ENCODE measurements at places on chromosomes 3 and 15.

- no peak for DNase-seq
These were observed 121.3 kb upstream of the ADAMTS9 start for GRCh38 chr3:64809086-64809485.

DNA sequence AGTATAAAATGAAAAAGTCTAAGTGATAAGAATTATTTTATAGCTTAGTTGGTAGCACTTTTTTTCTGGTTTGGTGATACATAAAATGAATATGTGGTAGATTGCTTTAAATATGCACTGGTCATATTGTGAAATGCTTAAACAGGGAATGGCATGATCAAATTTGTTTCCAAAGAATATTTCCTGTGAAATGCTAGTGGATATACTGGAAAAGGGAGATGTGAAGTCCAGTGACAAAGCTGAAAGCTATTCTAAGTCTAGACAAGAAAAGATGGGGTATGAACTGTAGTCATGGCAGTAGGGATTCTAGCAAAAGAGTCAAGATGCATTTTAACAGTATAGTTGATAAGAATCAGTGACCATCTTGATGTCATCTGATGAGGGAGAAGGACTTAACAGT lies 98.9 kb upstream of the MME start:
- no peak for DNase-seq

DNA sequence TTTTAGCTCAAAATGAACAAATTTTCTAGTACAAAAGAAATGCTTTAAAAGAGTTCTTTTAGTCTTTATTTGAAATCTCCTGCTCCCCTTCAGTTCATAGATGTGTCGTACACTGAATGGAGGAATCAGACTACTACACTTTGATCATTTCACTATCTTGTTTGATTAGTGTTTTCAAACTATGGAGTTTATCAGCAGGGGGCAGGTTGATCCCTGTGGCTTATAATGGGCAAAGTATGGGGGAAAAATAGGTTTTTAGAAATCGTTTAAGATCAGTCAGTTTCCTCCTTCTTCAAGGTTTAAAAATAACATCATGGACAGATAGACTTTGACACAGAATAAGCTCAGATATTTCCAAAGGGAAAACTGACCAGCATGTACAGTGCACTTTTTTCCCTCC lies 701.7 kb downstream of the CADM2 start:
- no peak for DNase-seq

- DNase-seq: no peak
These were observed 492.5 kb upstream of the CFAP20DC start for GRCh38 chr3:59542276-59542675.

DNA sequence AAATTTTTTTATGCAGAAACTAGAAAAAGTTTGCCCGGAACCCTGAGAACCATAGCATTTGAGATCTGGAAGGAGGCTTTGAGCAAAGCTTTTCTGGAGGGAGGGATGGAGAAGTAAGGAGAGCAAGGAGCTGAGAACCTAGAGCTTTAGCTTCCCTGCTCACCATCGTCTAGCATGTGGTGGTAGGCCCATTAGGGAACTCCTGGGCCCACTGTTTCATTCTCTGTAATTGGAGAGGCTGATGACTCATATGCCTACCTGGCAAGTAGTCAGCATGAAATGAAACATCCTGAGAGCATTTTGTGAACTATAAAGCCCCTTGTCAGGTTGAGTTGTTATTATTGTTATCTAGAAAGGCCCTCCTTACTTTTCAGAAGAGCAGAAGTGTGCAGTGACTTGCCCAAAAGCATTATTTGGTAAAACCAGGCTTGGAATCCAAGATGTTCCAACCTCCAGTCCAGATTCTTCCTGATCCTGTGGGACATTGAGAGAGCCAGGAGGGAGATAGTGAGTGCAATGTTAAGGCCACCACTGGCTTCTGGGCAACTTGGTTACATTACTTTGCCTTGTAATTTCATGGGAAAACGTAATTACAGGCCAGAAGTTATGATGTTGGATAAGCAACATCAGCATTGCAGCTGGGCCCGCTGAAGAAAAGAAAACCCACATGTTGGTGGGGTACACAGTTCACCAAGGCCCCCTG lies 104.5 kb upstream of the BFSP2 start:
- no peak for DNase-seq

DNA sequence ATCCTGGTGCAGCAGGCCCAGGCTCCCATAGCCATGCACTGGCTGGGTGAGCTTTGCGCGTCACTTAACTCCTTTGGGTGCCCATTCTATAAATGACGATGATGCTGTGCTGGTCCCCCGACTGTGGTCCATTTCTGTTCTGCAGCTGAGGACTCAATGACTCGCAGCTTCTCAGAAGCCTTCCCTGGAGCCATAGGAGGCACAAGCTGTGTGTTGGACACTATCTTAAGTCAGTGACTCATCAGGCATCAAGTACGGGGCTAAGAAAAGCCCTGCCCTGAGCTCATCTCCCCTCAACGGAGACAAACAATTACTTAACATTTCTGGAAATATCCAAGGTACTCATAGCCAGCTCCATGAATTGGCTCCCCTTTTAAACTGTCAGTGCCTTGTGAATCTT lies 13.8 kb upstream of the MUSTN1 start:
- no peak for DNase-seq

DNA sequence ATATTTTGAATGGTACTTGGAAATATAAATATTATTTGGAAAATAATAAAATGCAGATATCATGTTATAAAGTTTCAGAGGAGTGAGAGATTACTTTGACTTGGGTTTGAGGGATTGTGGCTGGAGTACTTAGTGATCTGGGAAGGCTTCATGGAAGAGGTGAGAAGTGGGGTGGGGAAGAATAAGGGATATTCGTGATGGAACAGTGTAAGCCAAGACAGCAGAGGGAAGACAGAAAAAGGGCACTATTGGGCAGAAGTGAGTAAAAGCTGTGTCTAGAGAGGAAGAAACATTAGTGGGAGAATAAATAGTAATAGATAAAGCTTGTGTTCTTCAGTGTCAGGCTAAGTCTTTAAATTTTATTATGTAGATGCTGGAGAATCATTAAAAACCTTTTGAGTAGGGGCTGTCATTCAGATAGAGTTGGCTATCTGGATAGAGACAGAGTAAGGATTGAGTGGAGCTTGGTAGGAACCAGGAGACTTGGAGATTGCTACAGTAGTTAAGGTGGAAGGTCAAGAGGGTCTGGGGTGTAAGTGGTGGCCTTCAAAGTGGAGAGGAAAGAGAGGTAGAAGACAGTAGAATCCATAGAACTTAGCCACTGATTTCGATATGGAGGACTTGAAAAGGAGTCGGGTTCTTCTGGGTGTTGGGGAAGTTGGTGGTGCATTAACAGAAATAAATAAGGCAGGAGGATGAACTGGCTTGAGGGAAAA lies 11.9 kb downstream of the UBE2E1 start:
- DNase-seq: no peak

DNA sequence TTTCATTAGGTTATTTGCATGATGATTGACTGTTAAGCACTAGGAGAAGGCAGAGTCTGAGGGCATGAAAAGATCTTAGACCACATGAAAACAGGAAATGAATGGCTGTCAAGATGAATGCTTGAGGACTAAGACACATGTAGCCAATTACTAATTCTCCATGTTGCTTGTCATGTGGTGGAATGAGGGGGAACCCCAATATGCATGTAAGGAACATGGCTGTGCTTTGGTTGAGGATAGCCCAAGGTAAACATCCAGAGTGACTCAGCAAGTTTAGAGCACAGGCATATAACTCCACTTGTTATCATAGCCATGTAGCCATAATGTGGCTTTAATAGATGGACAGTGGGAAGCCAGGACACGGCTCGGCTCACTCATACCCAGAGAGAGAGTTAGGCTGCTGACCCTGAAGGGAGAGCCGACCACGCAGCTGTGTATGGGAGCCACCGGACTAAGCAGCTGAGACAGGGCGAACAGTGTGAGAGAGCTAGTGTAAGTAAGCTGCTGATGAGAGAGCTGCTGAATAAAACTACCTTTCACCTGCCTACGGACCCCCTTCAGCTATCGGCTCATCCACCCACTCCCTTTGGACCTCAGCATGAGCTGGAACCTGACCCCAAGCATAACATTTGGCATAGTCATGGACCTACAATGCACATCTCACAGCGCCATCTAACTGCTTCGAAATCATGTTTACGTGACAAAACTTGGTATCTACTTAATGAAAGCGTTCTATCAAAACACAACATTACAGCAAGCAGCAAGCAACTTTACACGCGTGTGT lies 37.6 kb downstream of the ANO10 start:
- DNase-seq: no peak

DNA sequence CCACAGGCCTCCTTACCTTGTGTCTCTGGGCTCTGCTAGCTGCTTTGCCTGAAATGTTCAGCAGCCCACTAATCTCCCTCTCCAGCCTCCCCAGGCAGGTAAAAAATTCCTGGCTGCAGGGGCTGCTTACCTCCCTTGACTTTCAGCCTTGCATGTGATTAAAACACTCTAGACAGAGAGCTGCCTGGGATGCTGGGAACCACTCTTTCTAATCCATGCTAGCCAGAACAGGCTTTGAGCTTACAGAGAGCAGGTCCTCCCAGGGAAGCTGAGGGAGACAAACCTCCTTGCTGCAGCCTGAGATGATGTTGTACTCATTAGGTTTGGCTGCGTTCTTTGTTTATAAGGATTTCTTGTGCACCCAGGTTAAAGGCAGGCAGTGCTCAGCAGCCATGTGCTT lies 33.7 kb upstream of the LIPC start:
- DNase-seq: no peak

GRCh38 chr15:73716417-73716816 lies 32.2 kb downstream of the CD276 start:
- DNase-seq: no peak

- DNase-seq: no peak
These were observed 87.6 kb upstream of the KBTBD8 start for GRCh38 chr3:66910266-66911055.

GRCh38 chr15:43948691-43949325 lies 122.0 kb downstream of the WDR76 start:
- DNase-seq: no peak

GRCh38 chr15:62932436-62932835 lies 110.1 kb upstream of the TPM1 start:
- DNase-seq: no peak

DNA sequence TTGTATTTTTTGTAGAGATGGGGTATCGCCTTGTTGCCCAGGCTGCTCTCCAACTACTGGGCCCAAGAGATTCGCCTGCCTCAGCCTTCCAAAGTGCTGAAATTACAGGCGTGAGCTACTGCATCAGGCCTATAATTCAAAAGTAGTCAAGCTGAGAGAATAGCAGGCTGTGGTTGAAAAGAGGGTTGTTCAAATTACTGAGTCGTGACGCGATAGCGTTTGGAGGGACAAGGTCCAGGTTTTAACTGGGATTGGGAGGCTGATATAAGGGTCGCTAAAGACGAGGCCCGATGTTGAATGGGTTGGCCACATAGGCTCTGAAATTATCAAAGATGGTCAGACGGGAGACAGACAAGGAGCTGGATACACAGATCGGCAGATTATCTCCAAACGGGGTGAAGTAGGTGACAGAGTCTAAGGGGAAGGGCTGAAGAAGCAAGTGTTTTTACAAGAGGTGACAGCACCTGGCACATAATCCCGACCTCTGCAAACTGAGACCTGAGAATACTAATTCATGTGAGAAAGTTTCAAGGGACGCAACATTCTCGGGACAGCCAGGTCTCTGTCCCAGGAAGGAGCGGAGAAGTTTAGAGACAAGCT lies 759 bp upstream of the ARID3B start:
- DNase-seq: no peak

DNA sequence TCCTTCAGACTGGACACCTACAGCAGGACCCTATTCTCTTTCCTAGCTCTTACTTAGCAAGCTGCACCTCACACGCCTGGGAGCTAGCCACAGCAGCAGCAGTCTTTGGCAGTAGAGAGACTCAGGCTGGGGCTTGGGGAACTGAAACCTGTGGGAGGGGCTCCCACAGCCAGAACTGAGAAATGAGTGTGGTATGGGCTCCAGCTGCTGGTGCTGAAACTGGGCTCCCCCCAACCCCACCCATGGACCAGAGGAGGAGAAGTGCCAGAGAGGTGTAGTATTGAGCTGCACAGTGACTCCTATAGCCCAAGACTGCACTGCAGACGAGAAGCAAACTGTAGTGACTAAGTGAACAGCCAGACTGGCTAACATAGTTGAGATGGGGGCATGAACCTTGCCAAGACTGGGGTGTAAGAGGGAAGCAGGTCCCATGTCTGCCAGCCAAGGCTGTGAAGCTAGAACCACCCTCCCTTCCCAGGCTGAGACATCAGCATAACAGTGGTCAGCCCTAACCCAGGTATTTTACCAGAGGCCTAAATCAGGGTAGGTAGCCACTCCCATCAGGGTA lies 62.5 kb downstream of the MYO5A start:
- no peak for DNase-seq

GRCh38 chr3:119630880-119631329 lies 29.5 kb downstream of the POPDC2 start:
- DNase-seq: no peak

GRCh38 chr15:27530994-27531393 lies 560.0 kb downstream of the GABRG3 start:
- no peak for DNase-seq

DNA sequence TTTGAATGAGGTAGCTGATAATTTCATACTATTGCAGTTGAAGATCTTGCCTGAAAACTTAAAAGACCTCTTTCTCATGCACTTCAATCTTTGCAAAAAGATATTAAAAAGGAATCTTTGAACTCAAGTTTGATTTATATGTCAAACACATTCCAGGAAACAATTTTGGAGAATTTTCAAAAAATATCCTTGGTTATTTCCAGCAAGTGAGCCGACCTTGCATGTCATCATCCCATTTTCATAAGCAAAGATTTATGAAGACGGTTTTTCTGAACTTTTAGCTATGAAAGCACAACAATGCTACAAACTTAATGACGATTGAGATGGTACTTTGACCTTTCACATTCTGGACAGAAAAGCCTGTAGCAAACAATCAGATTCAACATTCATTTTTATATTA lies 95.6 kb downstream of the RFX7 start:
- no peak for DNase-seq

DNA sequence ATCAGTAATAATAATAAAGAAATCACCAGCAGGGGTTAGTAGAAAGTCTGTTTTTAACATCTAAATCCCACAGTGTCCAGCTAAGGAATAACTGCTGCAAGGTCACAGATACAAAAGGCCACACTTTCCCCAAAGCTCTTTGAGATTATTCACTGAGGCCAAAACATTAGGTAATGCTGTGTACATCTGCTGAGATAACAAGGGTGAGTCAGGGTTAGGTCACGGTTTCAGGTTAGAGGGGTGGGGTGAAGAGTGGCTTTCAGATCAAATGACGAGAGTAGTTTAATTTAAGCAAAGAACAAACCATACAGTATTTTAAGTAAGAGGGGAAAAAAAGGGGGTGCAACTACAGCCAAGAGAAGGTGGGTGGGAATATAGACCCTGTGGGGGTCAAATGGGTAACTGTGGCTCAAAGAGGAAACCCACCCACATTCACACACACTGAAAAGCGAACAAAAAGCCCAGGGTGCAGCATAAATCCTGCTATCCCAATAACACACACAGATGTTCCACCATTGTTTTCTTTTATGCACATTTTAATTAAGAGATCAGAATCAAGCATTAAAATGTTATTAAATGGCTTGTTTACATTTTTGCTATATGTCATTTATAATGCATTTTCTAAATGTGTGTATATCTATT lies 412.9 kb downstream of the TIGIT start:
- DNase-seq: no peak

GRCh38 chr15:61712129-61712759 lies 348.0 kb downstream of the VPS13C start:
- no peak for DNase-seq

GRCh38 chr3:184334470-184335158 lies 2.8 kb upstream of the FAM131A start:
- DNase-seq: no peak
